ENCODE measurements at places on chromosomes 11 and 22.

- DNase-seq, result no peak
These were observed 11.0 kb downstream of the NECTIN1 start for GRCh38 chr11:119717839-119718534.

GRCh38 chr11:120146413-120147093 lies 8.6 kb upstream of the TRIM29 start:
- no peak for DNase-seq

GRCh38 chr11:1042626-1043562 lies 6.4 kb upstream of the MUC6 start:
- no peak for DNase-seq

DNA sequence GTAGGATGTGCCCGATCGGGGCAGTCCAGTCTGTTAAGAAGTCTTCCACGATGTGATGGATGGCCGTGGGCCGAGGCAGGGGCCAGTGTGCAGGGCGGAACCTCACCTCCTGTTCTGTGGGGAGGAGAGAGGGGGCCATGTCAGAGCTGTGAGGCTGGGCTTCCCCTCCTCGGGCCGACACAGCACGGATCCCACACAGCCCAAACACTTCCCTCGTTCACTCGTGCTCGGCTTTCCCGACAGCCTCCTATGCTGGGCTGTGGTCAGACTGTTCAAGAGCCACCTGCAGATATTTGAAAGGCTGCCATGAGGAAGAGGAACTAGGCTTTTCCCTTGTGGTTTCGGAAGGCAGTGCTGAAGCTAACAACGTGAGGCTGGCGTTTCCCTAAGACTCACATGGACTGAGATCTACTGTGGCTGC lies 12.3 kb upstream of the TXN2 start:
- DNase-seq, result peak; percentile 86

- DNase-seq, result no peak
These were observed 20.1 kb downstream of the CELSR1 start for GRCh38 chr22:46517255-46517761.

DNA sequence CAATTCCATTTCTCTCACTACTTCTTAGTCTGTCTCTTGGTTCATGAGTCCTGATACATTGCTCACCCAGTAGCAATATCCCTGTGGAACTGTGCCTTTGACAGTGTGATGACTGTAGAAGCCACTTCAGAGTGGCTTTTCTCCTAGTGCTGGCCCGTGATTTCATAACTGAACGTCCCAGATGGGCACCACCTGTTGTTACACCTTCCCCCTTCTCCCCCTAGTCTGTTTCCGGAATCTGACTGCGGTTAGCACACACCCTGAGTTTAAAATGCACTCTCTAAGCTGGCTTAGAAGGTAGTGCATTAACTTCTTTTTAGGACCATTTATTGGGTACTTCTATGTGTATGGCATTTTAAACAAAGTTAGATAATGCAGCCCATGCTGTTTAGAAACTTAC lies 83.0 kb downstream of the ALX4 start:
- DNase-seq, result no peak

All from hematopoietic multipotent progenitor cell treated with erythropoietin and hydrocortisone succinate and interleukin-3 and kit ligand, for 4 days (in vitro differentiated cells).